Fibroblast of the conjunctiva (primary cell): ENCODE measurements at places on chromosomes 2 and 18.
A peak's percentile ranks its signal among the peaks of the same experiment; 100 is the strongest.

DNA sequence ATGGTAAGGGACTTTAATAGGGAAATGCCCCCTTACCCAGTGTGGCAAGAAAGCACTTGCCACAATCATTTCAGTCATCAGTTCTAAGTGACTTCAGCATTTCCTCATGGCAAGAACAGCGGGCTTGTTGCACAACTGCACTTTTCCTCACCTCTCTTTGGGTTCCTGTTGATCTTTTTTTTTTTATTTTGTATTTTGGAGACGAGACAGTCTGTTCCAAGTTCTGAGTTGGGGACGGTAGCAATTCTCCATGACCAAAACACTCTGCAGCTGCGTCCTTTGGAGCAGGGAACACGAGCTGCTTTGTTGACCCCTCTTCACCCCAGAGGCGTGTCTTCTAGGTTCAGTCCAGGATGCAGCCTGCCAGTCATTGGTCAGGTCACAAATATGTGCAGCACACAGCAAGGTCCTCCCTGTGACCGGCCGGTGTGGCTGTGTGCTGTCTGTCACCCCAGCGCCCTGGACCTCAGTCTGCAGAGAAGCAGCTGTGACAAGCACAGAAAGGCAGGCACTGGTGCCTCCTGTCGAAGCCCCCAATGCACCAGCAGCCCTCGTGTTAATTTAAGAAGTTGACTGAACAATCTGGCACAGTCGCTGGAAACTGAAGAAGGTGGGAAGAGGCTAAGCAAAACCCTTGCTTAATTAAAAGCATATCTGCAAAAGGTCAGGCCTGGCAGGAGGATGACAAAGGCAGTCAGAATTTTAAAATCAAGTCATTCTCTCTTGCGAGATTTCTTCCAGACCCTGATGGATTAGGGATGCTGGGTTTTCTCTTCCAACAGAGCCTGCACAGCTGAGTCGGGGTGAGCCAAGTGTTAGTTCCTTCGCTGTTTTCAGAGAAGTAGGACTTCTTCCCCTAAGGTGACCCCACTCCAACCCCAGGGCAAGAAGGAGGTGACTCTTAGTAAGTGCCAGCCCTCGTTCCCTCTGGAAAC lies 96.7 kb upstream of the COPS8 start:
- DNase-seq: no peak

- no peak for DNase-seq
Observed at GRCh38 chr18:38369772-38370690, 804.4 kb upstream of the CELF4 start.

DNA sequence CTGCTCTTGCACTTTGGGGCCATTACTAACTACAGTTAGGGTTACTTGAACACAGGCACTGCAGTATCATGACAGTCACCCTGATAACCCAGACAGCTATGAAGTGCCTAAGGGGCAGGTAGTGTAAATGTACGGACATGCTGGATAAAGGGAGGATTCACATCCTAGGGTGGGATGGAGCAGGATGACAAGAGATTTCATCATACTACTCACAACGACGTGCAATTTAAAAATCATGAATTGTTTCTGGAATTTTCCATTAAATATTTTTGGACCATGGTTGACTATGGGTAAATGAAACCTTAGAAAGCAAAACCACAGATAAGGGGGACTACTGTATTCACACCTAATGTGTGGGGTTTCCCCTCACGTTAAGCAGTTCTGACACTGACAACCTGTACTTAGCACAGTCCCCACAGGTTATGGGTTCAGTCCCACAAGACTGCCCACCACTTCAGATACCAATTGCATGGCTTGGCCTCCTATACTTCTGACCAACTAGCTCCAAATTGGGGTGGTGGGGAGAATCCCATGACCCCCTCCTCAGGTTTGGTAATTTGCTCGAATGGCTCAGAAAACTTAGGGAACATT lies 75.8 kb downstream of the NAT8 start:
- no peak for DNase-seq

- no peak for DNase-seq
Observed at GRCh38 chr18:37598966-37599896, 33.6 kb upstream of the CELF4 start.

GRCh38 chr2:8907764-8908288 lies 70.4 kb upstream of the KIDINS220 start:
- no peak for DNase-seq

DNA sequence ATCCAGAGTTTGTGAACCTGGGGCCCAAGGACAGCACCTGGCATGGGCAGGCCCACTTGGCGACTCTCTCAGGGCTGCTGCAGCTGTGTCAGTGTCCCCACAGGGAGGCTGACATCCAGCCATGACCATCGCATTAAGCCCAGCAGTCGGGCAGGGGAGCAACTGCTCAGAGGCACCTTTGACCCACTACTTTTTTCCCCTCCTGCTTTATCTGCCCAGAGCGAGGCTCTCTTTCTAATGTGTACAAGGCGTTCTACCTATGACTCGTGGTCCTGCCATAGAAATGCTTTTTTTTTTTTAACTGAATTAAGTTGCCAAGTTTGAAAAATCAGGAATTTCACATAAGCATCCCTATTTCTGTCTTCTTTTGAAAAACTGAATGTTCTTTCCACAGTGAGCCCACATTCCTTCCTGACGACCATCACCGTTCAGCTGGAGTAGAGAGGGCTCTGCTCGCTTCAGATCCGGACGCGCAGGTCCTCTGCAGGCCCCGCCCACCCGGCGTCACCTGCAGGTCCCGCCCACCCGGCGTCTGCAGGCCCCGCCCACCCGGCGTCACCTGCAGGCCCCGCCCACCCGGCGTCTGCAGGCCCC lies 403 bp upstream of the CLUL1 start:
- DNase-seq: no peak

DNA sequence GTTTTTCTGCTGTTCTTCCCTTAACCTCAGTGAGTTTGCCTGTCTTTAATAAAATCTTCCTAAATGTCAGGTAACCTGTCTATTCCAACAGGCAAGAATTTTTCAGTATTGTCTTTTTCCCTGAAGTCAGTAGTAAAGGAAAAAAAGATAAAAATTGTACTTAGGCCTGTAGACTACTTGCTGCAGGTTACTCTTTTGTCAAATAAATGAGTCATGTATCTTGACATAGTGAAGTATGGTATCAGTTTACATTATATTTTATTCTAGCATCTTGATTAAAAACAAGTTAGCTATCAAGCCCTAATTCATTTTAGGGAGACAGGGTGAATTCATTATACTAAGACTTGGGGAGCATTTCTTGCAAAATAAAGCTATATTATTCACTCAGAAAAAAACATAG lies 59.8 kb downstream of the ITGA4 start:
- no peak for DNase-seq

DNA sequence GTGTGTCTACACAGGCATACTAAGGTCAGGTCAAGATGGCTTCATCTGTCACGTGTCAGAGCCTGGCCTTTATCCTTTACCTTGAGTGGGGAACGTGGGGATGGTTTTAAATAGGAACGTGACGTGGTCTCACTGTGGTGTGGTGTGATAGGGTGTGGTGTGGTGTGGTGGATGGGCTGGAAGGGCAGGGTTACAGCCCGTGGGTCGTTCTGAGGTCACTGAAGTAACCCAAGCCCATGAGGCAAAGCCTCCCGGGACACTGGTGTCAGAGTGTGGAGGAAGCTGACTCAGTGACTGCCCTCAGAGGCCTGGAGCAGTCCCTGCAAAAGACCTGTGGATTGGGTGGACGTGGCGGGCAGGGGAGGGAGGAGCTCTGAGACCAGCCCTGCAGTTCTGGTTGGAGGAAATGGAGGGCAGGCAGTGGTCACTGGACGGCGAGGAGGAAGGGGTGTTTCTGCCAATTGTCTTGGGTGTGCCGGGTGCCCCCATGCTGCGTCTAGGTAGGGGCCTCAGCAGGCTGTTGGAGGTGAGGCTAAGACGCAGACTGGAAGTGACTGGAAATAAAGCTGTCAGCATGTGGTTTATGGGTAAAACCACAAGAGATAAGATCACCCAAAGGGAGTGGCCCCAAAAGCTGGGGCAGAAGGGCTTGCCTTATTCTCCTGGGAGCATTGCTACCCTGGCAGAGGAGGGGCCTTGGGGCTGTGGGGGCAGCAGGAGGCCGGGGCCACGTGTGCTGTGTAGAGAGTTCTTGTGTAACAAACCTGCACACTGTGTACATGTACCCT lies 84.8 kb downstream of the SH3RF3 start:
- peak; percentile 22 for DNase-seq

- DNase-seq: peak; percentile 85
Observed at GRCh38 chr18:58682429-58683069, 11.3 kb downstream of the MALT1 start.

GRCh38 chr2:238518172-238518820 lies 91.6 kb downstream of the ASB1 start:
- peak; percentile 48 for DNase-seq

DNA sequence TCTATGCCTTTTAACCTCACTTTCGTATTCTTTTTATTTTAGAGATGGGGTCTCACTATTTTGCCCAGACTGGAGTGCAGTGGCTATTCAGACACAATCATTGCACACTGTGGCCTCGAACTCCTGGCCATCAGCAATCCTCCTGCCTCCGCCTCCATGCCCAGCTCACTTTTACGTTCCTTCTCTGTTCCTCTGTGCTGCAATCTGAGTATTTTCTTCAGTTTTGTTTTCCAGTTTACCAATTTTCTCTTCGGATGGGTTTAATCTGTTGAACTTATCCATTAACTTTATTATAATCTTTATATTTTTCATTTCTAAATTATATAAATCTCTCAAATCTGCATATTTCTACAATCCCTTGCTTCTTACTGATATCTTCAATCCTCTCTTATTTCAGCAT lies 38.6 kb downstream of the SIGLEC15 start:
- DNase-seq: no peak

DNA sequence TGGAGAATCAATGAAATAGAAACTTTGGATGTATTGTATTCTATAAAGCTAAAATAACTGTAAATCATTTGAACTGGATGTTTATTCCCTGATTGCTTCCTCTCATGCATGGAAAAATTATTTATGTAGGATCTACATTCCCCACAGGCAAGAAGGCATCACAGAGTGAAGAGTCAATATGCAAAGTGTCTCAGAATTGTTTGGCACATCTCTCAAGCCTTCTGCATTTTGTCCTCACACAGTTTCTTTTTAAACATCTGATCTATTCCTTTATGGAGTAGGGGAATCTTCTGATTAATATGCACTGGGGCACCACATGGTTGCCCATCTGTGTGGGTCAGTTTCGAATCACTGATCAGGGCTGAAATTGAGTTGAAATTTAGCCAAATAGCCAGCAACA lies 465.4 kb downstream of the ZNF804A start:
- no peak for DNase-seq

GRCh38 chr2:75256485-75256884 lies 57.2 kb upstream of the TACR1 start:
- DNase-seq: no peak

- no peak for DNase-seq
Observed at GRCh38 chr2:36125702-36126101, 229.9 kb upstream of the CRIM1 start.

DNA sequence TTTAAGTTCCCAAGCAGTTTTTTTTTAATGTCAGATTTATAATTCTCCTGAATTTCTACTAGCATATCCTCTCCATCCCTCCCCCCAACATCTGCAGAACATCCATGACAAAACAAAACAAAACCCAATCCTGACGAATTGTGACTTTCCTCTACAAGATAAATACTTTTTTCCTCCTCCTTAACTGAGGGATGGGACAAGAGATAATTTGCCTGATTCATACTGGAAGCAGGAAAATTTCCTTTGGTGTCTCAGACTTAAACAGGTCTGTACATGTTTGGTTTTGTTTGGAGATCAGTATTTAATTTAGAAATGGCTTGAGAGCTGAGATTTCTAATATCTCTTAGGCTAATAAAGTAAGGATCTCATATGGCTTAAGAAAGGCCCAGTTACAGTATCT lies 2.2 kb downstream of the CAVIN2 start:
- no peak for DNase-seq

DNA sequence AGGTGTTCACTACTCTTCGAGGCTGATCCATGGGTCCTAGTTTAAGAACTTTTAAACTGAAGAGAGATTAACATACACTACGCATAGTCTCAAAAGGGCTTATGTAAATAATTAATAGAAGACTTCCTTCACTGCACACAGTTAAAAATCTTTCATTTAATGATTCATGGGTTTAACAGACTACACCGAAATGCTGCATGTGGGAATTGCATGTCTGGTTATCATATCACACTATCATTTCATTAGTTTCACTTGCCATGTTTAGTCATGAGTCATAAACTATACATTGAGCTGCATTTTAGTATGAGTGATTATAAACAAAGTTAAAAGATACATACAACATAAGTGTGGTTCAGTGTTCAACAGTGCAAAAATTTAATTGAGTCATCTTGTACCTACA lies 31.2 kb downstream of the GLS start:
- no peak for DNase-seq

DNA sequence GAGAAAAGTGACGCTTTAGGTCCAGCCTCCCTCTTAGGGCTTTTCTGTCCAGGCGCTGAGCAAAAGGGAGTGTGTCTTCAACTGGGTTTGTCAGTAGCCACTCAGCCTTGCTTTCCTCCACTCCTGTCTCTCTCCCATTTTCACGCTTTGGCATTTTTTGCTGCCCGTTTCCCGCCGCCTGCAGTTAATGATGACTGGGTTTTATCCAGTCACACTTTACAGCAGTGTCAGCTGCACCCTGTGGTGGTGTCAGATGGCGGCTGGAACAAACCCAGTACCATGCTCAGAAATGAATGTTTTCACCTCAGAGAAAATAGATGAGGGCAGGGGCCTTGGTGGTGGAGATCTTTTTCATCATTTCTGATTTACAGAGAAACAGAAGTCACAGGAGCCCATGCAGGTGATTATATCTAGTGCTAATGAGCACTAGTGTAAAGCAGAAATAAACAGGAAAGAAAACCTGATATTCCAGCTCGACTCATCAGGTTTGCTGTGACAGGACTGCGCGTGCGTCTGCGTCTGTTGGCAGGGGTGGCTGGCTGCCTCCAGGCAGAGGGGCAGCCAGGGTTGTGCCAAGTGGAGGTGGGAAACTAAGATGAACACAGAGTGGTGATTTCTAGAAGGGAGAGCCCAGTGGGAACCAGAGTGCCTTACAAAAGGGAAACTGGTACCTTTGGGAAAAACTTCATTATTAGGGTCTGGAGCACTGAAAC lies 139.9 kb downstream of the TANC1 start:
- no peak for DNase-seq

DNA sequence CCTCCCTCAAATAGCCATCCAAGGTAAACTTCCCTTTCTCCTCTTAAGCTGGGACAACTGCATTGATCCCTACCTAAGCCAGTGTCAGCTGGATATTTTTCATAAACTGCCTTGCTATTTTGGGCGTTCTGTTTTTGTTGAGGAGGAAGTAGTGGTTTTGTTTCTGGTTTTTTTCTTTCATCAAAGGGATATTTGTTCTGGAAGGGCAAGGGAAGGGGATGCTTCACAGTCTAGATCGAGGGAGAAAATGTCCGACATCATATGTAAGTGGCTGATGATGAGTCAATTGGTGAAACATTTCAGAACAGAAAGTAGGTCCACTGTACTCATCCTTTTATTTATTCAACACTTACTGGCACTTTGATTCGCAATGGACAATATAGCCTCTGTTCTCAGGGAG lies 31.0 kb downstream of the TANC1 start:
- DNase-seq: no peak
